ENCODE measurements at places on chromosomes 13 and 19.

- no peak for DNase-seq
Observed at GRCh38 chr13:77779552-77780272, 82.2 kb downstream of the SLAIN1 start.

DNA sequence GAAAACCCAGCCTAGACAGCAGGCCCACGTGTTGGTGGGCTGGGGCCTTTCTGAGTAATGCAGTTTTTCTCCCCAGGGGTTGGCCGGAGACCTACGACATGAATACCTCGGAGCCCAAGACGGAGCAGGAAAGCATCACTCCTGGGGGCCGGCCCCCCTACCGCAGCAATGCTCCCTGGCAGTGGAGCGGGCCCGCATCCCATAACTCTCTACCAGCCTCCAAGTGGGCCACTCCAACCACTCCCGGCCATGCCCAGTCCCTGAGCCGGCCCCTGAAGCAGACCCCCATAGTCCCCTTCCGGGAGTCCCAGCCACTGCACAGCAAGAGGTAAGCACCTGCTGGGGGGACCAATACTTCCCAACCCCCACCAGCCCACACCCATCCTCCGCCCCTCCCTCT is 82.9 kb downstream of the DPF1 start:
- DNase-seq: no peak

DNA sequence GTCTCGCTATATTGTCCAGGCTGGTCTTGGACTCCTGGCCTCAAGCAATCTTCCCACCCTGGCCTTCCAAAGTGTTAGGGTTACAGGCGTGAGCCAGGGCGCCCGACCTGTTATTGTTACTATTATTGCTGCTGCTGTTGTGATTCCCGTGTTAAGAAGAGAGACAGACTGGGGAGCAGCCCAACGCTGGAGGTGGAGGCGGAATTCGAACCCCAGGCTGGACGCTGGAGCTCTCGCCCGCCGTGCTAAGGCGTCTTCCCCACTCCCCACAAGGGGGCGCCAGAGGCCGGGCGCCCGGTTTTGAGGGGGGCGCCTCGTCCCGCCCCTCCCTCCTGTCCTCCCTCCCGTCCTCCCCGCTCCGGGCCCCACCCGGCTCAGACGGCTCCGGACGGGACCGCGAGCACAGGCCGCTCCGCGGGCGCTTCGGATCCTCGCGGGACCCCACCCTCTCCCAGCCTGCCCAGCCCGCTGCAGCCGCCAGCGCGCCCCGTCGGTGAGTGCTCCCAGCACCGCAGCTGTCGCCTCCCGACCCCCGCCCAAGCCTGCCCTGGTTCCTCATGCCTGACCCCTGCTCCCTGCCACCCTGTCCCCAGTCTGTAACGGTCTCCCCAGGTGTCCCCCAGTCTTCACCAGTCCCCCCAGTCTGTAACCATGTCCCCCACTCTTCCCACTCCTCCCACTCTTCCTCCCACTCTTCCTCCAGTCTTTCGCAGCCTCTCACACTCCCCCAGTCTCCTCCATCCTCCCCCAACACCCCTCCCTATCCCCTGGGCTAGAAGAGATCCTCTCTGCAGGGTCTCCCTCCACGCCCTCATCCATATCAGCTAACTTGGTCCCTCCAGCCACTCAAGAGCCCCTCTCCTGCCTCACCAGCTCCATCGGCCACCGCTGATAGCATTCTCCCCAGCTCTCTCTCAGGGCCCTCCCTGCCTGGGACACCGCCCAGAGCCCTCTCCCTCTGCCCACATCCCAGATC is at the start of gene EHD2:
Gene EHD2, plus strand, starts transcription at position 377 of the 976 bp plus-strand sequence. CDS start 3,191 bp downstream, outside the sequence.
- peak; percentile 77 for DNase-seq

- DNase-seq: no peak
Observed at GRCh38 chr13:106527445-106527801, 8.0 kb downstream of the EFNB2 start.

- no peak for DNase-seq
Observed at GRCh38 chr13:25280396-25280795, 6.9 kb downstream of the MTMR6 start.

- no peak for DNase-seq
Observed at GRCh38 chr13:35909837-35910540, 221.2 kb downstream of the DCLK1 start.

GRCh38 chr13:43776501-43777079 is 10.2 kb downstream of the ENOX1 start:
- DNase-seq: no peak

- no peak for DNase-seq
Observed at GRCh38 chr13:113202912-113203311, 5.6 kb downstream of the PCID2 start.

GRCh38 chr13:98843482-98843877 is 91.0 kb upstream of the SLC15A1 start:
- DNase-seq: no peak

DNA sequence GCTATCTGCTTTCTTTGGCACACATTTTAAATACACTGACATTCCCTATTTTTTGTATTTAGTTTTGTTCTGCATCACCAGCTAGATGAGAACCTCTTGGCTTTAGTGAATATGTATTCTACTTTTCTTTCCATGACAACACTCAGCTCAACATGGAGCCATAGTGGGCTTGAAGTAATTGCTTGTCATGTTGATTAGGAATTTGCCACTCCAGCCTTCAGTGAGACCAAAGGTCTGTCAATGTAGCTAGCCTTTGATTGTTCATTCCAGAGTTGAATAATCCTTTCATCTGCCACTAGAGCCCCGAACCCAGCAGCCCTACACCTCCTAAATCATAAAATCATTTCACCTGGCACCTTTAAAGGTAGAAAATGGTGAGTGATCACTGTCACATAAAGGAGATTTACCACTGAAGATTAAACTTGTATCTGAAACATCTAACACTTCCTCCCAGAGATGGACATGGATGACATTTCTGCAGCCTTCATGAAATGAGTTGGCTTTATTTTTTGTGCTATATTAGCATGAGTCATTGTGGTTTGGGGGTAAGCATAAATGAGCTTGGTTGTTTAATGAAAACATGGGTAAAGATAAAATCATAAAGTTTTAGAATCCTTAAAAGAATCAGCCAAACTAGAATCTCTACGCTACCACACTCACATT is 29.2 kb upstream of the GARRE1 start:
- DNase-seq: no peak

DNA sequence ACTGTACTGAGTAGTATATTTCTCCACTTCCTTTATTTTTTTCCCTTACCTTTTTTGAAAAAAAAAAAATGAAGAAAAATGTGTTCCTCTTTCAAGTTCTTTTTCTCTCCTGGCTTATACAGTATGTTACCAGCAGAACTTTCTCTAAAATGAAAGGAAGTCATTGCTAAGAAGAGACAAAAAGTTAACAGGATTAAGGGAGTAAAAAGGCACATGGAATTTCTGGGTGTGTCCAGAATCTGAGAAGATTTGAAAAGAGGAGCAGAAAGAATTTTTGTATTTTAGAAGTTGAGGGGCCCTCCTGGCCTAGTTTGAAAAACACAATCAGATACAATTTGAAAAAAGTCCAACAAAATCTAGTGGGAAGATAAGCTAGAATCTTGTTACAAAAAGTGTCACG is 21.0 kb upstream of the TRIM13 start:
- DNase-seq: no peak

GRCh38 chr19:10433131-10433536 is 12.8 kb downstream of the PDE4A start:
- DNase-seq: no peak

DNA sequence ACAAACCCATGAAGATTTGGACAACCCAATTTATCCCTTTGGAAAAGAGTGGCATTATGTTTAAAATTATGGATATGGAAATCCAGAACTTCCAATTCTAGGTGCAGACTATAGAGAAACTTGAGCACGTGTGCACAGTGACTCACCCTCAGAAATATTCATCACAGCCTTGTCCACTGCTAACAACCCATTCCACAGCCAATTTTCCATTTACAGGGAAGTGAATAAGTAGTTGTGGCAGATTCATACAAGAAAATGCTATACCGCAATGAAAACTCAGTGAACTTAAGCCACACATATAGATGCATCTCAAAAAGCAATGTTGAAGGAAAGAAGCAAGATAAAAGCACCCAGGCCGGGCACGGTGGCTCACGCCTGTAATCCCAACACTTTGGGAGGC is 133.3 kb downstream of the USP12 start:
- no peak for DNase-seq

- DNase-seq: no peak
Observed at GRCh38 chr19:38879400-38879751, 1.3 kb upstream of the RINL start.

GRCh38 chr19:5893907-5894703 is 9.5 kb downstream of the NDUFA11 start:
- DNase-seq: peak; percentile 58

GRCh38 chr19:49387936-49388372 is at the start of gene KASH5:
Gene KASH5, plus strand, starts transcription at chr19:49388249. Its CDS starts 2,635 bp downstream, at chr19:49390884.
- peak; percentile 72 for DNase-seq

DNA sequence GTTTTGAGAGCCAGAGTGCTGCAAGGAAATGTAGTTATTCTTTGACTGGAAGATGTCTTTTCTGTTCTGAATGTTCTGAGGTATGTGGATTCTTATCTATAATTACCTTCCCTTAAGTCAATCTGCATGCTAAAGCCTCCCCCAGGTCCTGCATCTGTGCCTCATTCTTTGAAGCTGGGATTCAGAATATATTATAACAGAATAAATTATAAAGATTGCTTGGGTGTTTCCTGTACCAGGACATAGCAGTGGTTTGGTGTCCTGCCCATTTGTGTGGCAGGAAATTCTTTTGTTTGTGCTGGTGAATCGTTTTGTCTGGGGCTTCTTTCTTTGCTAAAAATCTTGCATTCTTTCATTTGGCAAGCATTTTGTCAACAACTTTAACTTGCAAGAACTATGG is 60.2 kb downstream of the ITGBL1 start:
- DNase-seq: no peak

- no peak for DNase-seq
Observed at GRCh38 chr19:33498391-33499000, 23.1 kb downstream of the PEPD start.

DNA sequence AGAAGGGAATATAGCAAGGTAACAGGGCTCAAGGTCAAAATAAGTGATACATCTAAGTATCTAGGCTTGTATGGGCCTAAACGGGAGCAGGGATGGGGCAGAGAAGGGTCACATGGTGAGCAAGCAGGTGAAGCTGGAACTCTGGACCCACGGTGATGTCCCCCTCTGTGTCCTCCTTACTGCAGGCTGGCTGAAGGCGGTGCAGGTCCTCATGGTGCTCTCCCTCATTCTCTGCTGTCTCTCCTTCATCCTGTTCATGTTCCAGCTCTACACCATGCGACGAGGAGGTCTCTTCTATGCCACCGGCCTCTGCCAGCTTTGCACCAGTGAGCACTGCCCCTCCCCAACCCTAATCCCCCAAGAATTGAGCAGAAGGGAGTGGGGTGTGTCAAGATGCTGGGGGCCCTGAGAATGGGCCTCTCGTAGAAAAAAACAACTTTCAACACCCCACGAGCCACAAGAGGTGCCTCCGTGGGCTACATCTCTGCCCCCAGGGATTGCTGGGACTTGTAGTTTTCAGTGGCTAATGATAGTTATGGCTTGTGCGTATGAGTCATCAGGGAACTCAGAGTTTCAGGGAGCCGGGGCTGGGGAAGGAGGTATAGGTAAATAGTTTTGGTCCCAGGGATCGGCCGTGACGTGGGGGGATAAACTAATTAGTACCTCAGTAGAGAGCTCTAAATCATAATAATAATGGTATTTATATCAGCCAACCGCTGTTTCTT is 4.0 kb downstream of the EMP3 start:
- DNase-seq: no peak

DNA sequence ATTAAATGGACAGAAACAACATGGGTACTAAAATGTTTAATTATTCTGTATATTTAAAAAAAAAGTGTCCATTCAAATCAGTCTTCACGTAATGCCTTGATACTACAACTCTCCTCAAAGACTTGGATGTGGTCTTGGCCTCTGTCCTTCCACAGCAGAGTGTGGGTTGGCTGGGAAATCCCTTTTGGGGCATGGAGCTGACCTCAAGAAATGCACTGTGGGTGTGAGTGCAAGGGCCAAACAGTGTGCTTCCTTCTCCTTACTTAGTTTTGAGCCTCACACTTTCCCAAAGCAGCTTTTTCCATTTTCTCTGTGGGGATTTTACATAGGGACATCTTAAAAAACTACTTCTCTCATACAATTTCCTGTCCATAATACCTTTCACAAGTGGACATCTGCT is 607.4 kb downstream of the EFNB2 start:
- DNase-seq: no peak

DNA sequence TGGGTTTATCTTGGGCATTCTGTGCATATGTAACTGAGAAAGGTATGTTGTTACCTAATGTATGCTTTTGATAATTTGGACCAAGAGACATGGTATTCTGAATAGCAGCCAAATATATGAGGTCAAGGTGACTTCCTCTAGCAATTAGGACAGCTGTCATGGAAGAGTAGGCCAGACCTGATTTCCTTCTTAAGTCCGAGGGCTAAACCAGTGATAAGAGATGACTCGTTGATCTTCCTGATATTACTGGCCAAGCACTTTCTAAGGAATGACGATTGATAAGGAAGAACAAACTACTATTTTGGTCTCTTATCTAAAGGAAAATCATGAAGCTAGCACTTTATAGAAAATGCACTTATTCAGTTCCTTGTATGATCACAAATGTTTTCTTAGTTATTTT is 42.7 kb downstream of the ARHGAP35 start:
- no peak for DNase-seq

GRCh38 chr13:86572115-86572514 is 772.9 kb upstream of the SLITRK6 start:
- no peak for DNase-seq

DNA sequence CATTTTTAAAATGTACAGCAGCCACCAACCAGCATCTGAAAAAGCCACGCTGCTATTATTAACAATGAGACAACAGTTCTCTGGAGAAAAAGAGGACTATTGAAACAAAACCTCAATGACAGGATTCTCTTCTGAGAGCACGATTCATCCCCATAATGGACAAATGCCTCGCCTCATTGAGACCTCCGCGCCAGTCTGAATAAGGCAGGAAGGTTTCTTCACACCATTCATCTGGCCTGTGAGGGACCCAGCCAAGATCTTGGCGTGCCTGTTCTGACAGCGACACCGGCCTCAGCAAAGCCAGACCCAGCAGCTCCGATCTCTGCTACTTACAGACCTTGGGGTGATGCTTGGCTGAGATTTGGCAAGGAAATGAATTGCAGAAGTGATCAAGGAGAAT is 14.8 kb downstream of the SMIM7 start:
- DNase-seq: no peak

Measured in left ventricle myocardium inferior (tissue), 1 donor.